ENCODE measurements at places on chromosomes 3 and 15. TPM values are rescaled to one million over a fixed set of nuclear protein-coding genes. Genes with fewer than 3 reads are reported as not detected.

Gene CCDC191
- total RNA-seq, result 13.2 TPM

Gene DUOX1
- 0.80 TPM for total RNA-seq

Gene ADAMTS7
- total RNA-seq, result 1.3 TPM

Gene SERINC4
- total RNA-seq, result 0.16 TPM

Gene ATP11B
- total RNA-seq, result 70.8 TPM

Gene CFAP100
- not detected for total RNA-seq

Gene LHFPL4
- not detected for total RNA-seq

Gene FBXO40
- not detected for total RNA-seq

Gene ABCF3
- total RNA-seq, result 71.8 TPM

Gene CACNA2D2
- 1.5 TPM for total RNA-seq

Gene FSIP1
- 16.2 TPM for total RNA-seq

Gene NDN
- 105 TPM for total RNA-seq

Gene FBXW12
- total RNA-seq, result 0.32 TPM

Gene GUCA1C
- not detected for total RNA-seq

Gene ZNF660
- total RNA-seq, result 2.0 TPM

Gene SGO1
- total RNA-seq, result not detected

Gene SMCO1
- not detected for total RNA-seq

Gene COL6A5
- not detected for total RNA-seq

Gene LMLN
- total RNA-seq, result 3.9 TPM

Gene ACTRT3
- 4.6 TPM for total RNA-seq

Gene TAMM41
- total RNA-seq, result 14.7 TPM

Gene CASR
- total RNA-seq, result not detected

Gene XIRP1
- 0.44 TPM for total RNA-seq

Gene PSTPIP1
- total RNA-seq, result 3.9 TPM

Gene PP2D1
- not detected for total RNA-seq

Gene NOX5
- 2.6 TPM for total RNA-seq

Gene LXN
- 55.5 TPM for total RNA-seq

Gene LMAN1L
- total RNA-seq, result not detected

Gene AMOTL2
- 78.3 TPM for total RNA-seq

Gene STRIT1
- not detected for total RNA-seq

Gene RTP4
- total RNA-seq, result 0.32 TPM

Gene TLR9
- not detected for total RNA-seq

Gene IMPG2
- total RNA-seq, result 0.33 TPM

Gene NUDT16
- total RNA-seq, result 20.3 TPM
